DND-41 (cell line): ENCODE measurements at places on chromosomes 12 and 14.

DNA sequence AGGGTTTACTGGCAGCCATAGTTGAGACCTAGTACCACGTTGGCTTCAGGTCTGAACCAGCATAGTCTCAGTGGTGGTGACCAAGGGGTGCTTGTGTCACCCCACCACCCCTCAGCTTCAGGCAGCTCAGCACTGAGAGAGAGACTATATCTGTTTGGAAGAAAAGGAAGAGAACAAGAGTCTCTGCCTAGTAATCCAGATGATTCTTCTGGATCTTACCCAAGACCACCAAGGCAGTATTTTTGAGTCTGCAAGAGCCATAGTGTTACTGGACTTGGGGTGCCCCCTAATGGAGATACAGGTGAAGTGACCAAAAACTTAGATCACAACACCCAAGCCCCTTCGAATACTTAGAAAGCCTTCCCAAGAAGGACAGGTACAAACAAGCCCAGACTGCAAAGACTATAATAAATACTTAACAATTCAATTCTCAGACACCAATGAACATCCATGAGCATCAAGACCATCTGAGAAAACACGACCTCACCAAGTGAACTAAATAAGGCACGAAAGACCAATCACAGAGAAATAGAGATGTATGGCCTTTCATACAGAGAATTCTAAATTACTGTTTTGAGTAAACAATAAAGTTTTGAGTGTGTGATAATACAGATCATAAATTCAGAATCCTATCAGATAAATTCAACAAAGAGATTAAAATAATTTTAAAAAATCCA is 107.0 kb downstream of the HELB start:
- no peak overlapping the region for H3K4me3 ChIP-seq
- DNase-seq = peak; percentile 62
- H3K4me1 ChIP-seq = no peaks in the 10 kb centered on the region
- no peaks in the 10 kb centered on the region for H3K27me3 ChIP-seq
- no peaks in the 10 kb centered on the region for H3K36me3 ChIP-seq

DNA sequence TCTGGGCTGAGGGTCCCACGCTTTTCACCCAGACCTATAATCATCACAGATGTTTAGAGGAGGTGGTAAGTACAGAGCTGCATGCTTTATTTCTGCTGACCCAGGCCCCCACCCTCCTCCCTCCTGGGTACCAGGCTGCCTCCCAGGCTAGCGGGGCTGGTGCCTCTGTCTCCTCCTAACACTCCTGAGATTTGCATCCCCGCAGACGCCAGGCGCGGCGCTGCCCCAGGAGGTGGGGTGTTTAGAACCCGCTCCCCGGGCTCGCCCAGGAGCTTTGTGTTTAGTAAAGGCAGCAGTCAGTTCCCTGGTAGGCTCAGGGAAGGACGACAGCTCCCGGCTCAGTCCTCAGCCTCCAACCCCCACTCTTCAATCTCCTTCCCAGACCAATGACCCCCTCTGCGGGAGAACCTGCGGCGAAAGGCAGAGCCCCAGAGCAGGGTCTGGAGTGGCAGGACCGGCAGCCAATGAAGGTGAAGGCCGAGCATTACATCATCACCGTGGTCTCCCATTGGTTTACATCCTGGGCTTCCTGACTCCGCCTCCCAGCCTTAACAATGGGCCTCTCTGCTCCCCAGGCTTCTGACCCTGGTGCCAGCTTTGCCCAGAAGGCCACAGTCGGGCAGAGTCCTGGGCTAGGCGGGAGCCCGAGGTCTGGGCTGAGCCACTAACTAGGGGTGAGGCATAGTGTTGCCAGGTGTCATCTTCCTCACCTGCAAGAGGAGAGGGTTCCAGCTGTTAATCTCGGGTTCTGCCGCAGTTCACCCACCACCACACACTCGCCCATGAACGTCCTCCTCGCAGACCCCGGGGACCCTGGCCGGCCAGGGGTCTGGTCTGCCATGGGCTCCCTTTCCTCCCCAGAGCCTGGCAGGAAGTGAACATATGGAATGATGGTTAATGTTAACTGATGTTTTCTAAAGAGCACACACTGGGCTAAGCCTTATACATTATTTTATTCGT is 57.5 kb downstream of the CALM1 start:
- H3K36me3 ChIP-seq = no peaks in the 10 kb centered on the region
- DNase-seq = peak; percentile 25
- H3K27me3 ChIP-seq = no peaks in the 10 kb centered on the region
- no peak overlapping the region for H3K4me3 ChIP-seq
- H3K27ac ChIP-seq = no peak overlapping the region

- H3K36me3 ChIP-seq = no peaks in the 10 kb centered on the region
- no peak overlapping the region for H3K27ac ChIP-seq
- H3K27me3 ChIP-seq = peaks cover 7% of the 10 kb centered on the region
- H3K4me3 ChIP-seq = no peak overlapping the region
- no peak for DNase-seq
Measured at GRCh38 chr12:88944397-88944796, 364.1 kb upstream of the KITLG start.

DNA sequence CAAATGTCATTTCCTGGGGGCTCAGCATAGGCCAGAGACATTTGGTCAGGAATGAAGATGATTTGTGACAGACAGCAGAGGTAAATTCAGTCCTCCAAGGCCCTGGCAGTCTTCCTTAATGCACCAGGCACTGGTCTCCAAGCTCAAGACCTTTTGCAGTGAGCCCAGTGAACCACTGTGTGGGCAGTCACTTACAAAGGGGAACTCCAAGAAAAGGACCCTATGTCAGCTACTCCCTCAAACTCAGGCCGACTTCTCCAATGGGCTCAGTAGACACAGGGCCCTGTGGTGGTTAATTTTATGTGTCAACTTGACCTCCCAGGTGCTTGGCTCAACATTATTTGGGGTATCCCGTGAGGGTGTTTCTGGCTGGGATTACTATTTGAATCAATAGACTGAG is 29.3 kb upstream of the PLEK2 start:
- no peak overlapping the region for H3K4me3 ChIP-seq
- peaks cover 7% of the 10 kb centered on the region for H3K27me3 ChIP-seq
- H3K36me3 ChIP-seq = no peaks in the 10 kb centered on the region
- DNase-seq = no peak
- no peak overlapping the region for H3K27ac ChIP-seq

DNA sequence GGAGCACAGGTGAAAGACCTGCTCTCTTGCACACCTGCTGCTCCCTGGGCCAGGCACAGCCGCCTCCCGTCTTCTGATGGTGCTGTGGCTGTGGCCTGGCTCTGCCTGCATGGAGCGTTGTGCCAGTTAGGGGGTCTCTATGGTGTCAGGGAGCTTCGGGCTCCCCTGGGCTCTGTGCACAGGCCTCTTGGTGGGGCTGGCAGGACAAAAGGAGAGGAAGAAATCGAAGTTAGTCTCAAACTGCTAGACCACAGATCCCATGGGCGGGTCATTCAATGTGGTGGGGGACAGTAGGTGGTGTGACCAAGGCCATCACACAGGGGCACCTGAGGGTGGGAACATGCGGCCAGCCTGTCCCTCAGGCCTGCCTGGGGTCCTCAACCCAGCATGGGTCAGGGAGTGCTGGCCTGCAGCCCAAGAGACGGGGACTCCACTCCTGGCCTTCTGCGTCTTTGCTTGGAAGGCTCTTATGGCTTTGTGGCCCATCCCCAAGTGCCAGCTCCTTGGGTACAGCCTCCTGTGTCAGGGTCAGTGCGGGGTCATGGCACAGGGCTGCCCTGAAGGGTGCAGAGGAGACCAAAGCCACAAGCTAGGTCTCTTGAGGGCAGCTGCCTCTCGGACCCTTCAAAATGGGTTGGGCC is 84.1 kb downstream of the KIF26A start:
- H3K4me3 ChIP-seq = no peak overlapping the region
- H3K4me1 ChIP-seq = no peaks in the 10 kb centered on the region
- DNase-seq = no peak
- no peak overlapping the region for H3K27ac ChIP-seq

DNA sequence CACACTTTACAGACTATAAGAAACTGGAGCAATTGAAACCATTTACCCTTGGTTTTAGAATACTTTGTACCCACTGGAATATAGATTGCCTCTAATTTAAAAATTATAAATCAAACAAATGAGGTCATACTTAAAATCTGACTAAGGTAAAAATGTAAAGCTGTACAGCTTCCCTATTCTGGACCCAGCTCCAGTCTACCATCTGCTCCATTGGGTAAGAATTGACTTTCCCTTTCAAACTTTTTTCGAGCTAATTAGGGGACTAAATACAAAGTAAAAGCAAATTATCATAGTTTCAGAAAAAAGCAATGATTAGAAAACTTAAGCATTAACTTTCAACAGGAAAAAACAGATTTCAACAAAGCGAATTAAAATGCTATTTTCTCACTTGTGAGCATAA is 4.3 kb downstream of the KRR1 start:
- H3K4me1 ChIP-seq = peaks cover 38% of the 10 kb centered on the region
- H3K36me3 ChIP-seq = peaks cover 64% of the 10 kb centered on the region
- no peak overlapping the region for H3K4me3 ChIP-seq
- DNase-seq = no peak
- no peaks in the 10 kb centered on the region for H3K27me3 ChIP-seq

DNA sequence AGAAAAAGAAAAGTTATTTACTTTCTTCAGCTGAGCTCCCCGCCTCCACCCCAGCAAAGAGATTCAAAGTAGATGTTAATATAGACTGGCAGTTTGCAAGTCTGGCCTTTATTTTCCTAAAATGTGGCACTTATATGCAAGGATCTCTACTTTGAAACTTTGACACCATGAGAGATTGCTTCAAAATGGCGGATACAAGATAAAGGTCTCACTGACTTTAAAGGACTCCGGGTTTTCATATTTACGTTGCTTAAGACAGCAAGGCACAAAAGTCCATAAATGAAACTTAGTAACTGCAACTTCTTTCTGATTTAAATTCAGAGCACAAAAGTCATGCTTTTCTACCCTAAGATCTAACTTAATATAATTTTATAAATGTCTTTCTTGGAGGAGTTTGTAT is 3.5 kb downstream of the OTX2 start:
- H3K4me1 ChIP-seq = no peaks in the 10 kb centered on the region
- H3K27ac ChIP-seq = no peak overlapping the region
- no peak for DNase-seq
- H3K36me3 ChIP-seq = no peaks in the 10 kb centered on the region
- peaks cover 14% of the 10 kb centered on the region for H3K27me3 ChIP-seq

DNA sequence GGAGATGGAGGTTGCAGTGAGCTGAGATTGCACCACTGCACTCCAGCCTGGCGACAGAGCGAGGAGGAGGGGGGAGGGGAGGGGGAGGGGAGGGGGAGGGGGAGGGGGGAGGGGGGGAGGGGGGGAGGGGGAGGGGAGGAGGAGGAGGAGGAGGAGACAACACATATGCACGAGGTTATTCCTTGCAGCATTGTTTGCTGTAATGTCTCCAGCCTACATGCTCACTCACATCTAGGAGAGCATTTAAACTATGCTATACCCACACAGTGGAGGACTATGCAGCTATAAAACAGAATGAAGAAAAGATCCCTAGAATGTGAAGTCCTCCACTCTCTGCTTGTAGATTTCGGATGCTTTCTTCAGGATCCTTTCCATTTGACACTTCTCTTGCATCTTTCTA is 3.5 kb upstream of the HIGD1C start:
- H3K27ac ChIP-seq = no peak overlapping the region
- H3K4me3 ChIP-seq = no peak overlapping the region
- H3K27me3 ChIP-seq = no peaks in the 10 kb centered on the region

GRCh38 chr12:112682586-112682985 is 109.0 kb upstream of the RPH3A start:
- H3K27me3 ChIP-seq = peaks cover 15% of the 10 kb centered on the region
- no peaks in the 10 kb centered on the region for H3K36me3 ChIP-seq
- H3K4me1 ChIP-seq = no peaks in the 10 kb centered on the region
- no peak overlapping the region for H3K27ac ChIP-seq
- DNase-seq = no peak

DNA sequence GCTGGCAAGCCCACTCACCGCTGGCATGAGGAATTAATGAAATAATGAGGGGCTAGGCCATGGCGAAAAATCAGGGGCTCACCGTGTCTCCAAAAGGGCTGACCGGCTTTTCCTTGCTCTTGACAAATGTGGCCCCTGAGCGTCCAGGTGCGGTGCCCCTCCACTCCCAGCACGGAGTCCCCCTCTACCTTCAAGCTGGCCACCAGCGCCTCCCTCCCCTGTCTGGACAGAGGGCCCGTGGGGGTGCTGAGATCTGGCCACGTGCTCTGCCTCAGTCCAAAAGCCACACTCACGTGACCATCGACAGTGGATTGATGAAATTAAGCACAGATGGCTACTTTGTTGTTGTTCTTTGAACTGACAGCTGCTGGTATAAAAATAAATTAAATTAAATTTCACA is 78.8 kb upstream of the BCL11B start:
- no peak for DNase-seq
- peaks cover 6% of the 10 kb centered on the region for H3K27me3 ChIP-seq
- H3K4me1 ChIP-seq = no peaks in the 10 kb centered on the region
- H3K4me3 ChIP-seq = no peak overlapping the region

DNA sequence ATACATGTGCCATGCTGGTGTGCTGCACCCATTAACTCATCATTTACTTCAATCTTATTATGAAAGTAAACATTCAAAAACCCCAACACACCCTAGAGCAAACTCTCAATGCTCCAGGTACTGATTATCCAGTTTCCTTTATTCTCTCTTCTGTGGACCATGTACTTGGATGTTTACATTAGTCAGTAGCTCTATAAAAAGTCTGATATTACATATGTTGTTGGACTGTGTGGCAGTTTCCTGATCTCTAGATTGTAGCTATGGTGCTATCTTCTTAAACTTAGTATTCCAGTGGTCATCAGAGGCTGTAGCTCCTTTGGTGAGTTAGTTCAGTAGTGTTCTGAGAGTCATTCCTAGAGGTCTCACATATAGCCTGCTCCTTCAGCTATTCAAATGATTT is 25.1 kb upstream of the ITGA5 start:
- no peak overlapping the region for H3K4me3 ChIP-seq
- no peak overlapping the region for H3K27ac ChIP-seq
- no peaks in the 10 kb centered on the region for H3K36me3 ChIP-seq
- DNase-seq = no peak
- peaks cover 11% of the 10 kb centered on the region for H3K27me3 ChIP-seq
- no peaks in the 10 kb centered on the region for H3K4me1 ChIP-seq

DNA sequence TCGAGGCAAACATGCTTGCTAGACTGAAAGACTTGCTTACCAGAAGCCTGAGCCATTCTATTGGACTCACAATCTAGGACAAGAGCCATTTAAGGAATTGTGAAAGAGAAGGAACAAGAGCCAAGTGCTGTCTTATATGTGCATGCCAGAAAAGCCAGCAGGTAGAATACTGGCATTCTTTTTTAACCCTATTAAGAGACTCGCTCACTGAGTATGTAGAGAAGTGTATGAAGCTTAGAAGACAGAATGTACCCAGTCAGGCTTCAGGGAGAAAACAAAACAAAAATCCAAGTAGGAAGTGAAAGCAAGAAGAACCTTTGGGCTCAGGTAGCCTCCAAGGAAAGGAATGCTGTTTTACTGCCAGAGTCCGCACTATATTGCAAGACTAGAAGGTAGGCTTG is 65.9 kb downstream of the DCAF5 start:
- peaks cover 63% of the 10 kb centered on the region for H3K36me3 ChIP-seq
- no peak overlapping the region for H3K4me3 ChIP-seq
- DNase-seq = no peak
- H3K27ac ChIP-seq = no peak overlapping the region
- no peaks in the 10 kb centered on the region for H3K4me1 ChIP-seq

GRCh38 chr12:60169904-60170303 is 574.1 kb downstream of the SLC16A7 start:
- H3K36me3 ChIP-seq = no peaks in the 10 kb centered on the region
- no peaks in the 10 kb centered on the region for H3K4me1 ChIP-seq
